ENCODE measurements at places on chromosomes 1 and 21.
A peak's percentile ranks its signal among the peaks of the same experiment; 100 is the strongest.

- DNase-seq = no peak
Observed at GRCh38 chr1:38697387-38697786, 162.2 kb downstream of the RRAGC start.

DNA sequence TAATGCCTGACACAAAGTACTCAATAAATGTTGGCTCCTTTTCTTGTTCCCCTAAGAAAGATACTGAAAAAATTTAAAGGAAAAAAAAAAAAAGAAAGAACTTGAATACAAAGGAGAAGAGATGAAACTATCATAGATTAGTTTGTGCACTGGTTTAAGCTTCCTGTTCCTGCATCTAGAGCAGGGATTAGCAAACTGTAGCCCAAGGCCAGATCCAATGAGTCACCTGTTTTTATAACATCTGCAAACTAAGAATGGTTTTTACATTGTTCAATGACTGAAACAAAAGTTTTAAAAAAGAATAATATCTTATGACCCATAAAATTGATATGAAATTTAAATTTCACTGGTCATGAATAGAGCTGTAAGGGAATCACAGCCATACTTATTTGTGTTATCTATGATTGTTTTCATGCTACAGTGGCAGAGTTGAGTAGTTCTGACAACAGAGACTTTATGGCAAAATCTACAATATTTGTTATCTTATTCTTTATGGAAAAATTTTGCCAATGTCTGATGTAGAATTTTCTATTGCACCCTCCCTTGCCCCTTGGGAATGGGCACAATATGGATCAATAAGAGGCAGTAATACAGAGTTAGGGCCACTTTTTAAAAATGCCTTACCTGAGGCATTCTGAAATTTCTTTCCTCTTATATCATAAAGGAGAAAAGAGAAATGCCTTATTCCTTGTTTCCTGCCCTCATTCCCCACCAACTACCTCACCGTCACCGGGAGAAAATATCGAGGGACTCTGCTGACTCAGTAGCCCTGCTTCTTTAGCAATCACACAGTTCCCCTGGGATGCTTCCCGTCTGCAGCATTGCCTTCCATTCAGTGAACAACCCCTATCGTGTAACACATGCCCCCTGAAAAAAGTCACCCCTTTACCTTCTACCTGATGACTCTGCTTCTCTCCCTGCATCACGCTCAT is 50.6 kb downstream of the WDR64 start:
- DNase-seq = no peak

GRCh38 chr1:29283804-29284195 is 47.5 kb downstream of the PTPRU start:
- DNase-seq = no peak

DNA sequence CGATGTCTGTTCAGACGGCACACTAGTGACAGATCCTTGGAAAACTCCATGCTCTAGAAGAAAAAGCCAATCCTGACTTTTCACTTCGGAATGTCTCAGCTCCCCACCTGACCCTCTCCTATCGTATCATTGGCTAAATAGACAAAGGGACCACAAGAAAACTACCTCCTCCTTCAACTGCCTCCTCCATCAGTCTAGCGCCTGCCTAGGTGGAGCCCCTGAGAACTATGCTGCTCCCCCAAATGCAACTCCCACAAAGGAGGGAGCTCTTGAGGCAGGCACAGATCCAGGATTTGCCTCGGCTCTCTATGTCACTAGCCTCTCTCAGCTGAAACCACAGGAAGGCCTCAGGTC is 148.4 kb downstream of the TOMM20 start:
- DNase-seq = no peak

- peak; percentile 70 for DNase-seq
Observed at GRCh38 chr21:38807441-38807871, 1.7 kb downstream of the ETS2 start.

DNA sequence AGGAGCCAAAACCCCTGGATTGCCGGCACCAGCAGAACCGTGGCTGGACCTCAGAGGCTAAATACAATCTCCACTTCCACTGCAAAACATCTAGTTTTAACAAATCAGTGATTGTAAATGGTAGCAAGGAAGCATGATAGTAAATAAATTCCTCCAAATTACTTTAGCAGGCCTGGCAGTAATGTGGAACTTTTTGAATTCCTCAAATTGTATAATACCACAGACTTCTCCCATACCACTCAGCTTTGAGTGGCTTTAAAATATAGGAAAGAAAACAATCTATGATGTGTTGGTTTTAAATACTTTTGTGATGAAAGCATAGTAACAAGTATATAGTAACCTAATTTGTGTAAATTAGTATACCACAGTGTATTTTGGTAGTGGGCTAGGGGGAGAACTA is 34.1 kb downstream of the NIBAN1 start:
- no peak for DNase-seq

GRCh38 chr1:109877317-109877771 is 33.3 kb upstream of the CSF1 start:
- no peak for DNase-seq

- no peak for DNase-seq
Observed at GRCh38 chr1:1678581-1679380, 13.8 kb downstream of the SLC35E2B start.

DNA sequence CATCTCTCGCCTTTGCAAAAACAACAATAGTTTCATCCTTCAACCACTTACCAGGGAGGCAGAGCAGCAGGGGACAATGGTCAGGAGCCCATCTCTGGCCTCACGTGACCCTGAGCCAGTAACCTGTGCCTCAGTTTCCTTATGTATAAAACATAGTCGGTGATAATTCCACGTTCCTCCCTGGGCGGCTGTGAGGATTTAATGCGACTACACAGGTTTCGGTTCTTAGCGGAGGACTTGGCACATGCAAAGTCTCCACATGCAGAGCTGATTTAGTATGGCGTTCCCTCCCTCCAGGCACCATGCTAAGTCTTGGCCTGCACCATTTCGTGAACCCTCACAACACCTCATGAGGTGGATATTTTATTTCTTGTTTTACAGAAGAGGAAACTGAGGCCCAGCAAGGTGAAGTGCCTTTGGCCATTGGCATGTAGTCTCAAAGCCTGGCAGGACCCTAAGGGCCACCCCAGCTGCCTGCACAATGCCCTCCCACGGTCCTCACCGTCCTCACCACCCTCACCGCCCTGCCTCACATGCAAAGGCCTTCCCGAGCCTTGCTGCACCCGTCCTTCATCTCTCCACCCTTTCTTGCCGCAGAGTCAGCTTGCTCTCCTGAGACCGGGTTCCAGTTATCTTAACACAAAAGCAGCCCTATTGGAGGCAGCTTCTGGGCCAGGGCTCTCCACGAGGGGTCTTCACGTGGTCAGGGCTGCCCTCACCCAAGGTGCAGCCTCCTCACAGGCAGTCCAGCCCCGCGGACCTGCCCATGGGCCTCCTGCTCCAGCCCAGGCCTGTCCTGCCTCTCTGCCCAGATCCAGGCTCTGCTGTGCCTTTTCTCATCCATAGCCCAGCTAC is 48.9 kb downstream of the SYF2 start:
- no peak for DNase-seq

DNA sequence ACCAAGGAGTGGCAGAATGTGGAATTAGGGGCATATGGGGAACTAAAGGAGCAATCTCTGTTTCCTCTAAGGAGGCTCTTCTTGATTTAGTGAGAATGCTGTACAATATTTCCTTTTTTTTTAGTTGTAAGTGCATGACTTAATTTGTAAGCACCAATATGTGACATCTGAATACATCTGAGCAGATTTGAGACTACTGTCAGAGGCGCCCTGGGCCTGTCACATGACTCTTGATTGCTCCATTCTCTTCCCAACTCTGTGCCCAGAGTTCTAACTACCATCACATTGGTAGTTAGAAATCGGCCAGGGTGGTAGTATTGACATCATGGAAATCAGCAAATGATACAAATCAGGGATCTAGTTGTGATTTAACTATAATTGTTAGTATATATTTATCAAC is 110.1 kb upstream of the LMO4 start:
- no peak for DNase-seq

DNA sequence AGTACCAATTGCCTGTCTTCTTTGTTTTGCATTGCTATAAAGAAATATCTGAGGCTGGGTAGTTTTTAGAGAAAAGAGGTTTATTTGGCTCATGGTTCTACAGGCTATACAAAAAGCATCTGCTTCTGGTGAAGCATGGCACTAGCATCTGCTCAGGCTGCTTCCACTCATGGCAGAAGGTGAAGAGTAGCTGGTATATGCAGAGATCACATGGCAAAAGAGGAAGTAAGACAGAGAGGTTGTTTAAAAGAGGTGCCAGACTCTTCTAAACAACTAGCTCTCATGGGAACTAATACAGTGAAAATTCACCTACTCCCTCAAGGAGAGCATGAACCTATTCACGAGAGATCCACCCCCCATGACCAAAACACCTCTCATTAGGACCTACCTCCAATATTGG is 56.7 kb upstream of the GUCA2B start:
- DNase-seq = no peak

DNA sequence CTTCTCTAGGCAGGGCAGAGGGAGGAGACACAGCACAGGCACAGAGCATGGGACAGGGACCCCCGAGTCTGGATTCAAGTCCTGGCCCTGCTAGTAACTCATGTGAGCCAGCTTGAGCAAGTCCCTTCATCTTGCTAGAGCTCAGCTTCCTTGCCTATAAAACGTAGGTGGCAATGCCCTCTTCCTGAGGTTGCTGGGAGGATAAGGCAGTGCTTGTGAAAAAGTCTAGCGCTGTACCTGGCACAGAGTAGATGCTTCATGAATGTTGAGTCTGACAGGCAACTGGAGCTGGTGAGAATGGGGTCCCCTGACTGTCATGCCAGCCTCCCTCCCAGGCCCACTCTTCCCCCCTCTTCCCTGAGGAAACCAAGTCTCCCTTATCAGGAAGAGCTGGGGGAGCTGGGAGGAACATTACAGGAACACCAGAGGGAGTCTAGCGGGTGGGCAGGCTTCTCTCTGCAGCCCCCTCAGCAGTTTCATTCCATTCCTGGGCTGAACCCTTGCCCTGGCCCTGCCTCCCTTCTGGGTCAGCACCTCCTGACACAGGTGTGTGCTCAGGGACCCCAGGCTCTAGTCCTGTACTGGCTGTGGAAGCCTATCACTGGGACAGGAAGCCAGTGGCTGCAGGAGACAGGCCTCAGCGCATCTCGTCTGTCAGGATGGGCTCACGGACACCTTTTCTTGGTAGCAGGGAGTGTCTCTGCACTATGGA is 9.9 kb downstream of the CHRNB2 start:
- DNase-seq = no peak

DNA sequence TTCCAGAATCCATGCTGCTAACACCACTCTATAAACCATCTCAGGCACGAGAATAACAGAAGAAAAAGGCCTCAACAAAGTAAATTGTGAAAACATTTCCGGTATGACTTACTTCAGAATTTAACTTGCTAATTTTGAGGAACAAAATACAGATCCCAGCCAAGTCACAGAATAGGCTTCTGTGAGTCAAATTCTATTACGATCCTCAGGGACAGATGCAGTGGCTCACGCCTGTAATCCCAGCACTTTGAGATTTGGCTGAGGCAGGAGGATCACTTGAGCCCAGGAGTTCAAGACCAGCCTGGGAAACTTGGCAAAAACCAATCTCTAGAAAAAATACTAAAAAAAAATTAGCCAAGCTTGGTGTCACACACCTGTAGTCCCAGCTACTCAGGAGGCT is 8.8 kb upstream of the CCDC27 start:
- DNase-seq = no peak

GRCh38 chr1:37854406-37854805 is 5.0 kb downstream of the MTF1 start:
- no peak for DNase-seq

- DNase-seq = no peak
Observed at GRCh38 chr1:41359211-41360073, 1.8 kb upstream of the FOXO6 start.

DNA sequence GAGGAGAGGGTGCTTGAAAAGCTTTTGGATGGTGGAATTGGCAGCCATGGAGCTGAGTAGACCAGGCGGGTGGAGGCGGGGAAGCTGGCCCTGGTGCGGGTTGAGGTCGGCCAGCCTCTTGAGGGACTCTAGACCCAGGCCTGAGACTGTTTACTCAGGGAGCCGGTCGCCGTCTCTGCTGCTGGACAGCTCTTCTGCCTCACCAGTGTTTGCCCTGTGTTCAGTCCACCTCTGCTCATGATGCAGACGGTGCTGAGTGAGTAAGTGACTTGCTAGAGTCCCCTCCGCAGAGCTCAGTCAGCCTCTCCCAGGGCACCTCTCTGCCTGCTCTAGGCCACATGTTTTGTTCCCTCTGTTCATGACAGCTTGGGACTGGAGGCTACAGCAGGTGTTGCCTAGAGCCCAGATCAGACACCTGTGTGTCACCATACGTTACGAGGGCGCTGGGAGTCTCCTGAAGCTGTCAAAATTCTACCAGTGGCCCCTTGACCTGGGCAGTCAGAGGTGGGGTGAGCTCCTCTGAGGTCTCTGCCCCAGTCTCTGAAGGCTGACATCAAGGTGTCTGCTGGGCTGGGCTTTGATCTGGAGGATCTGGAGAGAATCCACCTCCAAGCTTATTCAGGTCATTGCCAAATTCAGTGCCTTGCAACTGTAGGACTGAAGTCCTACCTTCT is 73.5 kb upstream of the WNT4 start:
- DNase-seq = no peak

DNA sequence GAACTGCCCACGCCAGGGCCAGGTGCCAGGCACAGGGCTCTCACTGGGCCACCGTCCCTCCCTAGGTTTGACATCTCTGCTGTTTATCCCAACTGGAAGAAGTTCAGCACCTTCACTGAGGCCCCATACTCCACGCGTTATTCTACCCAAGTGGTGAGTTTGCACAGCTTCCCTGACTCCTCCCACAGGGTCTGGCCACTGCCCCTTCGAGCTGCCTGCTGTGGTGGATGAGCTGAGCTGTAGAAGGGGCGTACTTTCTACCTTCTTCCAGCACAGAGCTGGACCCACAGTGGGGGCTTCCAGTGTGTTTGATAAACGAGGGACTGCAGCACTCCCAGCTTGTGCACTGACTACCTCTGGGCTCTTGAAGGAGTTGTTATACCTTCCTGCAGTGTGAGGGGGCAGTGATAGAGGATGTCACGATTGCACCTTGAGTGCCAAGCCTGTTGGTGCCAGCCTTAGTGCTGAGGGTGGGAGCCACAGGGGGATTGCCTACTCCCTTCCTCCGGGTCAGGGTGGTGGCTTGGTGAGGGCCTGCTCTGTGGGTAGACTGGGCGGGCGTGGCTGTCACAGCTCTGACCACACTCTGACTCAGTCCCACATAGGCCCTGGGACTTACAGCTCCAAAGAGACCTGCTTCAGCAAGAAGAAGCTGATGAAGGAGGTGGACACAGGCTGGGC is 5.9 kb upstream of the TTC22 start:
- no peak for DNase-seq

- no peak for DNase-seq
Observed at GRCh38 chr1:229272164-229273158, 1.6 kb downstream of the RAB4A start.
